Activated CD4-positive, CD25-positive, alpha-beta regulatory T cell treated with anti-CD3 and anti-CD28 coated beads, Interleukin-2, amount 50 U/mL, for 72 hours (primary cell): ENCODE measurements at places on chromosomes 11 and 22.

DNA sequence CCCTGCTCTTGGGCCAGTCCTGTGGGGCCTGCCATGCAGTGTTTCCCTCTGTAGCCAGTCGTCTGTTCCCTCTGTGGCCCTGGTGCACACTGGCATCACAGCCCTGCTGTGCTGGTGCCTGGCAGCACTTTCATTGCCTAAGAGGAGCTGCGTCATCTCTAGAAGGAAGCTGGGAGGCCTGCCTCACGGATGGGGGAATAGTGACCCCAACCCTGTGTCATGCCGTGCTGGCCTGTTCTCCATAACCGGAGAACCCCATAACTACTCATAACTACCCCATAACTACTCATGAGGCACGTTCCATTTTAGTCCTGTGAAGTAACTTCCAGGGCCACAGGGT lies 14.0 kb downstream of the RAB36 start:
- no peak for DNase-seq

GRCh38 chr22:28884747-28885350 lies 1.5 kb downstream of the ZNRF3 start:
- DNase-seq, result no peak

DNA sequence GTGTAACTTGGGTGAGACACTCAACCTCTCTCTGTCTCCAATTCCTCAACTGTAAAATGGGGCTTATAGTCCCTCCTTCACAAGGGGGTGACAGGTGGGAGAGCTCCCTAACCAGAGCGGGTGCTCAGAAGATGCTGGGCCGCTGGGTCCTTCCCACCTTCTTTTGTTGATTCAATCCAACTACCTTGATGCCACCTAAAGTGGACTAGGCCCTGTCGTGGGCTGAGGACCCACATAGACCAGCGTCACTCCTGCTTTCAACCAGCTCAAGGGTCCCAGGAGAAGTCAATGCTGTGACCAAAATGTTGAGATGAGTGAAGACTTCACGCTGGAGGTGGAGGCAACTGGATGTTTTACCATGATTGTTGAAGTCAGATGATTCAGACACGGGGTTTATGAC lies 72.7 kb upstream of the WNT11 start:
- DNase-seq, result no peak

DNA sequence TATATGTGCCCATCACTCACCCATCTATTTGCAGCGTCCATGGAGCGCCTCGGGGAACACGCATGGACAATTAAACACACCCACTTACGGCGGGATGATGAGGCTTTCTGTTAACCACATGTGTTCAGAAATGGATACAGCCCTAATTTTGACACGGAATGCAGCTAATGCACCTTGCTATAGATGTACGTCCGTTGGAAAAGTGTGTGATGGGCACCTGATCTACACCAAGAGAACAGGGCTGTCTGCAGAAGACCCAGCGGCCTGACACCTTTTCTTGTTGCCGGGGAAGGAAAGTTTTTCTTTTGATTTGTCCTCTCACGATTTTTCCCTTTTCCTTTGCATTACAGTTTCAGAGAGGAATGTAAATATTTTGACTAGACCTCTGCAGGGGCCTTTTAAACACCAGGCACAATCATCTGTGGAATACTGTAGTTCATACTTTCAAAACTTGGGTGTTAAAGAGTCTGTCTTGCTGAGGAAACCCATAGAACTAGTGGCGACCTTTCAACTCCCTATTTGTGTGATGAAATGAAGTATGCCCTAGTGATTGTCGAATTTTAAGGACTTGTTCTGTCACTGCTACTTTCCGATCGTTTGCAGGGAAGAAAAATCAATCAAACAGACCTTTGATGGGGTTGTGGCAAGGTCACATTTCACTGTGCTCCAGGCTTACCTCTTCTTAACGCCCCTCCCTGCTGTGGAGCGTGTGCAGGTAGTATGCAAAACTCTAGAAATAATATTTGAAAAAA lies 16.5 kb upstream of the PAX6 start:
- no peak for DNase-seq

GRCh38 chr11:2742611-2743426 lies 43.0 kb upstream of the KCNQ1OT1 start:
- no peak for DNase-seq

GRCh38 chr11:43747130-43747802 lies 66.7 kb downstream of the HSD17B12 start:
- DNase-seq, result no peak

- DNase-seq, result no peak
Observed at GRCh38 chr11:47987310-47987709, 7.0 kb downstream of the PTPRJ start.

- DNase-seq, result no peak
Observed at GRCh38 chr22:18983120-18983651, 47.1 kb upstream of the PRODH start.

DNA sequence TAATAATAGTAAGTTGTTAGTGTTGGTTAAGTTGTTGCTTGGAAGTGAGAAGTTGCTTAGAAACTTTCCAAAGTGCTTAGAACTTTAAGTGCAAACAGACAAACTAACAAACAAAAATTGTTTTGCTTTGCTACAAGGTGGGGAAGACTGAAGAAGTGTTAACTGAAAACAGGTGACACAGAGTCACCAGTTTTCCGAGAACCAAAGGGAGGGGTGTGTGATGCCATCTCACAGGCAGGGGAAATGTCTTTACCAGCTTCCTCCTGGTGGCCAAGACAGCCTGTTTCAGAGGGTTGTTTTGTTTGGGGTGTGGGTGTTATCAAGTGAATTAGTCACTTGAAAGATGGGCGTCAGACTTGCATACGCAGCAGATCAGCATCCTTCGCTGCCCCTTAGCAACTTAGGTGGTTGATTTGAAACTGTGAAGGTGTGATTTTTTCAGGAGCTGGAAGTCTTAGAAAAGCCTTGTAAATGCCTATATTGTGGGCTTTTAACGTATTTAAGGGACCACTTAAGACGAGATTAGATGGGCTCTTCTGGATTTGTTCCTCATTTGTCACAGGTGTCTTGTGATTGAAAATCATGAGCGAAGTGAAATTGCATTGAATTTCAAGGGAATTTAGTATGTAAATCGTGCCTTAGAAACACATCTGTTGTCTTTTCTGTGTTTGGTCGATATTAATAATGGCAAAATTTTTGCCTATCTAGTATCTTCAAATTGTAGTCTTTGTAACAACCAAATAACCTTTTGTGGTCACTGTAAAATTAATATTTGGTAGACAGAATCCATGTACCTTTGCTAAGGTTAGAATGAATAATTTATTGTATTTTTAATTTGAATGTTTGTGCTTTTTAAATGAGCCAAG lies 2.7 kb downstream of the NEAT1 start:
- DNase-seq, result peak; percentile 67

DNA sequence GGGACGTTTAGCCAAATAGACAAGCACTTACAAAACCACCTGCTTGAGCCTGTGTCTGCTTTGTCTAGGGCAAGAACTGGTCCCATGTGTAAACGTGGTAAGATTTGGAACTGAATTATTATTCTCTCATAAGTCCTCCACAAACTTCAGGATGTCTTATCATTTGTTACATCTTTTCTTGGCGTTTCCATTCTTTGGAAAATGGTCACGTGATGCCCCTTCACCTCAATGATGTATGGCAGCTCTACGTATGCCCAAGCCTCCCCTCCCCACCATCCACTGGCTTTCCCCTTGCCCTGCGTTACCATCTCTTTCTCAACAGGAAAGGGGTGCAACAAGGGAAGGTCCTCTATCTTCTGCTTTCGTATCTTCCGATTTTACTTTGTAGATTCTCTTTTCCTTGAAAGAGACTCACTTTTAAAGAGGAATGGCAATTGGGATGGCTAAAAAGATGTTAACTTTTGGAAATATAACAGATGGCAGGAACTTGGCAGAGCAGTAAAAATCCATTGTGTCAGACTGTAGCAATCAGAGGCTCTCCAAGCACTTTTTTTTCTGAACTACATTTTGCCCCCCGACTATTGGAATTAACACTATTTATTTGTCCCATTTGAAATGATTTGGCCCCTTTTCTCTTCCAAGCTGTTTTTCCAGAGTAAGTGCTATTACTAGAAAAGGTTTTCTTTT lies 117.6 kb downstream of the FAT3 start:
- DNase-seq, result no peak

- no peak for DNase-seq
Observed at GRCh38 chr22:41625577-41625976, 4.5 kb downstream of the XRCC6 start.

DNA sequence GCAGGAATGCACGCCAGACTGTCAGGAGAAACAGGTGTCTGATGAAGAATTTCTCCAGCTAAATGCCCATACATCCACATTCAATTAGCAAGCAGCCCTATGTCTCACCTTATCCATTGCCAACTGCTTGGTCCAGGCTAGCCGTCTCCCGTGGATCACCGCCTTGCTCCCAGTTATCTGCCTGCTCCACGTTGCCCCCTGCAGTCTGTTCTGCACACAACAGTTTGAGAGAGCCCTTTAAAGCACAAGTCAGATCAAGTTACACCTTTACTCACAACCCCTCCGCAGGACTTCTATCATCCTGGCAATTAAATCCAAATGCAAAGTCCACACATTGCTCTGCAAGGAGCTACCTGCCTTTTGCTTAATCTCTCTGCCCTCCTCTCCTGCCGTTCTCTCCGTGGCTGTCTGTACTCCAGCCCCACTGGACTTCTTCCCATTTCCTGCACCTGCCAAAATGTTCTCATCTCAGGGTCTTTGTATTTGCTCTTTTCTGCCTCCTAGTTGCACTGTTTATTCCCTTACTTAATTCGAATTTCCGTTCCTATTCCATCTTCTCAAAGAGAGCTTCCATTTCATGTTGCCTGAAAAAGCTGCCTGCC lies 185.3 kb upstream of the LARGE1 start:
- no peak for DNase-seq

- DNase-seq, result no peak
Observed at GRCh38 chr11:67060111-67060522, 3.5 kb downstream of the RHOD start.
